ENCODE measurements at places on chromosomes 12 and 14.

- no peak for DNase-seq
These were observed 39.1 kb downstream of the MBIP start for GRCh38 chr14:36281309-36281708.

GRCh38 chr14:59116984-59117415, 71.5 kb upstream of the DAAM1 start:
- no peak for DNase-seq

DNA sequence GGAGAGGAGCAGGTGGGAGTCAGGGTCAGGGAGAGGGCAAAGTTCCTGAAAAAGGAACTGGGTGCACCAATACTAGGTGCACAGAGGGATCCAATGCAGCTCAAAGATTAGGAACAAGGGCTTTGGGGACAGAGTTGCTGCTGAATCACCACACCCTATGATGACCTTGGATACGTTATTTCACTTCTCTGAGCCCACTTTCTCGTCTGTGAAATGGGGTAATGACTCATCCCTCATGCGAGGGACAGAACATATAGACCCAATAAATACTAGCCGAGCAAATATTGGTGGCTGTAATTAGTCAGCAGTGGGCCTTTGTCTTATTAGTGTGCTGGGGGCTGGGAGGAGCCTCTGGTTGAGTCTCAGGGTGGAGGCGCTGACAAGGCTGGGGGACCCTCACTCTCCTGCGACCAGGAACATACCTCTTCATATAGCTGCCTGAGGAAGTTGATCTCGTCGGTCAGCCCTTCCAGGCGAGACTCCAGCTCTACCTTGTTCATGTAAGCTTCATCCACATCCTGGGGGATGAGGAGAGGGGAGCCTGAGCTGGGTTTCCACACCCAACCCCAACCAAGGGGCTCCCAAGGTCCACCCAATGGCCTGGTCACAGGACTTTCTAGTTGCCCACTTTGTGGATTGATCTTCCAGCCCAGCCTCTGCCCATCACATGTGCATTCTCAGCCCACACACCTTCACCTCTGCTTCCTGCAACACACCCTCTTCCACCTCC, 4.5 kb downstream of the KRT8 start:
- no peak for DNase-seq

- DNase-seq = no peak
These were observed 9.3 kb downstream of the EDDM3A start for GRCh38 chr14:20755037-20755436.

- peak; percentile 48 for DNase-seq
These were observed 1.2 kb upstream of the GAPDH start for GRCh38 chr12:6532927-6533652.

DNA sequence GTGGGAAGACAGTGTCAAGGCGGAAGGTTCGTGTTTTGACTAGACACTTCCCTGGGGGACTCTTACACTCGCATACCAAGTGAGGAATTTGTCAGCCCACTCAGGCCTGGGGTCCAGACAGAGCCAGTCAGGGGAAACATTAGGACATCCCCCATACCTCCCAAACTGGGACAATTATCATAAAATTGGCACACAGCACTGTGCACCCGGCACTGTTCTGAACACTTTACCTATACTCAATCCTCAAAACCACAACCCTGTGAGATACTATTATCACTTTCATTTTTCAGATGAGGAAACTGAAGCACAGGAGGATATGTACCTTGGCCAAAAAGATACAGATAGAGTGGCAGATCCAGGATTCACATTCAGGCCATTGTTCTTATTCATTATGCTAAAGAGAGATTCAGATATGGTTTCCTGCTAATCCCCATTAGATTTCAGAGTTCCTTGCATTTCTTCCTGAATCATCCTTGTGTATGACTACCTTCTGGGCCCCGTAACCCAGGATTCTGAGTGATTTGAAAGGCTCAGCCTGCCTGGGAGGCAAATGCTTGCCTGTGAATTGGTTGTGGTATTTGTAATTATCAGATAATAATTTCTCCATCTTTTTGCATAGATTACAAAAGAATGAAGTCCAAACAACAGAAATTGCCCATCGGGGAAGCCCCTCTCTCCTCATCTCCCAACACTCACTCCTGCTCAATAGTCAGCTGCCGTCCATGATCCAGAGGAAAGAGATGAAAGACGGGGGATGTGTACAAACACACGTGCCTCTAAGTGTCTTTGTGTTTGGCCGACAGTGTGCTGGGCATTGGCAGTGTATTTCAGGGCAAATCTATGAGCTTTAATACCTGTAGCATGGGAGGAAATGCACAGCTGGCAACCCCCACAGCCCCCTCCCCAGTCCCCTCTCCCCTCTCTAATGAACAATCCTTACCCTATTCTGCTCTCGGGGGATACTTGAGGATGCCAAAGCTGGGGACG, 4.6 kb downstream of the TAC3 start:
- DNase-seq = no peak

DNA sequence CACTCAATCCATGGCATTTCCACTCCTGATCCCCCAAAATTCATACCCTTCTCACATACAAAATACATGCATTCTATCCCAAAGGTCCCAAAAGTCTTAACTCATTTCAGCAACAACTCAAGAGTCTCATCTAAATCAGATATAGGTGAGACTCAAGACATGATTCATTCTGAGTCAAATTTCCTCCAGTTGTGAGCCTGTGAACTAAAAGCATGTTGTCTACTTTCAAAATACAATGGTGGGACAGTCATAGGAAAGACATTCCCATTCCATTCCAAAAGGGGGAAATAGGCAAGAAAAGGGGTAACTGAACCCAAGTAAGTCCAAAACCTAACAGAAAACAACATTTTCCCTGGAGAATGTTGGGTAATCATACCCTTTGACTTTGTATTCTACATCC, 103.3 kb downstream of the C12orf75 start:
- DNase-seq = no peak

DNA sequence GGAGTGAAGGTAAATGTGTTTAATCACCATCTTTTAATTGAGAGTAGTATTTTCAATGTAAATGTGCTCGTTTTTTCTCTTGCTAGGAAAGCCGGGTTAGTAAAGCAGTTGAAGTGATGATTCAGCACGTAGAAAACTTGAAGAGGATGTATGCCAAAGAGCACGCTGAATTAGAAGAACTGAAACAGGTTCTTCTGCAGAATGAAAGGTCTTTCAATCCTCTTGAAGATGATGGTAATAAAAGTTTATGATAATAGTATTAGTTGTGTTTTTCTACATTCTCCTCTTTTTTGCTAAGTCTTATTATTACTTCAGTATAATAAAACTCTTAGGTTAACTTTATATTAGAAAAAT, 93.9 kb downstream of the DNAI7 start:
- DNase-seq = no peak

DNA sequence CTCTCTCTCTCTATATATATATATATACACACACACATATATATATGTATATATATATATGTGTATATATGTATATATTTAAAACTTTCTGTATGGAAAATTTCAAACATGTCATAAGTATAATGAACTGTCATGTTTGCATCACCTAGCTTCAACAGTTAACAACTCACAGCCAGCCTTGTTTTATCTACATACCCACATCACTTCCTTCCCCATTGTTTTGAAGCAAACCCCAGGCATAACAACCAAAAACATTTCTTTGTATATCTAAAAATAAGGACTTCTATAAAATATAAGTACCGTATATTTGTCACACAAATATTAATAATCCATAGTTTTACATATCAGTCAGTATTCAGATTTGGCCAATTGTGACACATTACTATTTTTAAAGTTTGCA, 57.4 kb downstream of the PAPOLA start:
- DNase-seq = no peak

- DNase-seq = no peak
These were observed 555.8 kb downstream of the GALC start for GRCh38 chr14:87437158-87437557.

GRCh38 chr14:88300817-88301216, 22.3 kb downstream of the KCNK10 start:
- DNase-seq = no peak

DNA sequence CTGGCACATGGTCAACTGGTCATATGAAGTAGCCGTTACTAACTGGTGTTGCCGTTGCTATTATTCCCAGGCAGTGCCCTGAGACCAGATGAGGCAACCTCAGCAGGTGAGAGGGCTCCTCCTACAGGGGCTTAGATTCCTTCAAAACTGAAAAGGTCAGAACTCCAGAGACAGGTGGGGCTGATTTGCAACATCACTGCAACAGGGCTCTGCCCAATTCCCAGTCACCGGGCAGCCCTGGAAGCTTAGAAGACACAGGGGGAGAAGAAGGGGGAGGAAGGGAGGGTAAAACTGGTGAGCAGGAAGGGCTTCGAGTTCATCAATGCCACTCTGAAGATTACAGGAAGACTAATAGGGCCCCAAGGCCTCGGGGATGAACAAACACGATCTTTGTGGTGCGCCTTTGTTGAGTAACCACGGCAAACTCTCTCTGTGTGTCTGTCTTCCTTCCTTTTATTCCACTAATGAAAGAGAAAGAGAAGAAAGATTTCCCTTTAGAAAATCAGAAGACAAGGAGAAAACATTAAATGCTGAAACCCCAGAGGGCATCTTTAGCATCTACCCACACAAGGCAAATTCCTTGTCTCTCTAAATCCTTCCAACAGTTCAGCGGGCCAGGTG, 749.1 kb upstream of the TBX3 start:
- DNase-seq = no peak

DNA sequence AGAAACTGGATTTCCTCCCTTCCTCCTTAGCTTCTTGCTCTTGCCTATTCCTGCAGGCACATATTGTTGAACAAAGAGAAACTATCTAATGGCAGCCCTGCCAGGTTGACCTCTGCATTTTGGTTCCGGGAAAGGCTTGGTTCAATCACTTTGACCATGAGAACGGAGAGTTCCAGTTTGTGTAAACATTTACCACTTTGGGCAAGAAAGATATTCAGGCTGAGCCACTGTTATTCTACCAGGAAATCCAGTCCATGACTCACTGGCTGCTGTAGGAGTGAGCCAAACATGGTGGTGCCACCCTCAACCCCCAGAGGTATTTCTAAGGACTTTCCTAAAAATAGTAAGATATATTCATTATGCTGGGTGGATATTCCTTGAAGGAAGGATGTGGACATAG, 242.2 kb upstream of the OR4E1 start:
- DNase-seq = no peak

- DNase-seq = no peak
These were observed 2.3 kb upstream of the SPATS2 start for GRCh38 chr12:49364989-49365388.

- no peak for DNase-seq
These were observed 22.8 kb upstream of the ACTR10 start for GRCh38 chr14:58177125-58177524.

GRCh38 chr12:67450441-67450840, 181.3 kb downstream of the CAND1 start:
- DNase-seq = no peak

GRCh38 chr12:102816816-102817434, 100.1 kb downstream of the PAH start:
- no peak for DNase-seq

- no peak for DNase-seq
These were observed 7.5 kb upstream of the KRT1 start for GRCh38 chr12:52687497-52688385.

DNA sequence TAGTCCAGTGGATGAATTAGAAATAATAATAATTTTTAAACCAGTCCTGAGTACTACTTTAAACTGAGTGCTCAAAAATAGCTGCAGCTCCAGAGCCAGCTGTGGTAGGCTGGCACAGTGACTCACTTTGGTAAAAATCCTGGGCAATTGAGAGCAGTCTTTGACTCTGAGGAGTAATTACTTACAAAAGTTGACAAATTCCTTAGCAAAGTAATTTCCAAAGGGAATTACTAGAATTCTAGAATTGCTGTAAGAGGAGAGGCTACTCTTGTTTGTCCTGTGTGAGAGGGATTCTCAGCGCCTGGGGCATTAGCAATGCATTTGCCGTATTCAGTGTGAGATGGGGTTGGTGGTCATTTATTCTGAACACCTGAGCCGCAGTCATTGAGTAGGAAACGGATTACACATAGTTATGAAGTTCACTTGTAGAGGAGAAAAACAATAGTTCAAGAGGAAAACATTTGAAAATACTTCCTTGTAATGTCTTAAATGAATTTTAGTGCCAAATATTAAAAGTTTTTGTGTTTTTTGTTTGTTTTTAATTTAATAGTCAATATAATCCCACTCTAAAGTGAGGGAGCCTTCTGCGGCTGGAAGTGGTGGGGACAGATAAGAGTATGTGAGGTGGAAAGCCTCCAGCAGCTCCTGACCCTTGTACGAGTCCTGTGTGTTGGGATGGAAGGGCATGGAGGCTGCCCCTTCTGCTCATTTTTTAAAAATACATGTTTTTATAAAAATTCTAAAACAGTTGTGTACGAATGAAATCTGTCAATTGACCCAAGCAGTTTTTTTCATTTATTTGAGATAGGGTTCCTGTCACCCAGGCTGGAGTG, 41.9 kb downstream of the EID3 start:
- DNase-seq = no peak

GRCh38 chr12:51759175-51759574, 89.3 kb downstream of the FIGNL2 start:
- no peak for DNase-seq

DNA sequence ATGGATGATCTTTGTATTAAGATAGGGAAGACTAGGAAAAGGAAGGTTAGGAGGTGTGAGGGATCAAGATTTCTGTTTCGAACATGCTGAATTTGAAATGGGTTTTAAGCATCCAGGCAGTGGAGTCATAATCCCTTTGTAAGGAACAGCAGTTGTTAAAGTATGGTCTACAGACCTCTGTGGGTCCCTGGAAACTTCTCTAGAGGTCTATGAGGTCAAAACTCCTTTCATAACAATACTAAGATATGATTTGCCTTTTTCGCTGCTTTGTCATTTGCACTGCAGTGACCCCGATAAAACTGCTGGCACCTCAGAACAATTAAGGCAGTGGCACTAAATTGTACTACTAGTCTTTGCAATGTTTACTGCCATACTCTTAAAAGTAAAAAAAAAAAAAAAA, 1.5 kb downstream of the RAD51AP1 start:
- DNase-seq = no peak

DNA sequence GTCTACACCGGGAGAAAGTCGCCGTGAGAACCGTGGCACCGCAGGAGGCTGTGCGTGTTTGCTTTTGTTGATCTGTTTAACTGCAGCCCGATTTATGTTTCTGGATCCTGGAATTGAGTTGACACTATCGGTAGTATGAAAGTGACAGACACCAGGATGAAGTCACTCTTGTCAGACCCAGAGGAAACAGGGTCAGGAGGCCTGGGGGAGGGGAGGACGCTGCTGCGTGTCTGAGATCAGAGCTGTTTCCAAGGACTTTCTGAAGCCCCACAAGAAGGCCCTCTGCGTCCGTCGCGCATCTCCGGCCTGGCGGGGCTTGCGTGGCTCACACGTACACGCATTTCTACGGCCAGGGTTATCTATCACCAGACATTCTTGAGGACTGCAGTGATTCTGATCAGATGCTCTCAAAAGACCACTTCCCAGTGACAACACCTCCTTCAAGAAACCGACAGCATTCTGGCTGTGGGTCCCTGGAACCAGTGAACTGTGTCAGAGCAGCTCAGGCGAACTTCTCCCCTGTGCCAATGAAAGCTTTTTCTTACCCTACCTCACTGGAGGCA, 263.4 kb downstream of the ADGRD1 start:
- no peak for DNase-seq

DNA sequence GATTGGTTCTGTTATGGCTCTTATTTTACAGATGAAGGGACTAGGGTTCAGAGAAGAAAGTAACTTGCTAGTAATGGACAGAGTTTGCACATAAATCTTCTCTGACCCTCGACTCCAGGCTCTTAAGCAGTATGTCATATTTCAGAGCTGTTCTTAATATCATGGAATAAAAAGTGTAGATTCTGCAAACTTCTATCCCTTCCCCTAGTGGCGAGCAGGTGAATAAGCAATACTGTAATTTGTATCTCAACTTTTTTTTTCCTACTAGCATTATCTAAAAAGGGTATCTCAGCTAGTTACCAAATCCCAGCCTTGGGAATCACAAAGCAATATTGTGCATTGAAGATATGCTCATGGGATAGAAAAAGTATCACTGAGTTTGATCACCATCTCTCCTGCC, 83.2 kb downstream of the ANO4 start:
- DNase-seq = no peak

All from retinal pigment epithelial cell (primary cell).